Stimulated activated CD4-positive, alpha-beta T cell treated with anti-CD3 and anti-CD28 coated beads, TNF-alpha, amount 100 ng/mL, for 1 hour (primary cell): ENCODE measurements at places on chromosomes 5 and 9.

DNA sequence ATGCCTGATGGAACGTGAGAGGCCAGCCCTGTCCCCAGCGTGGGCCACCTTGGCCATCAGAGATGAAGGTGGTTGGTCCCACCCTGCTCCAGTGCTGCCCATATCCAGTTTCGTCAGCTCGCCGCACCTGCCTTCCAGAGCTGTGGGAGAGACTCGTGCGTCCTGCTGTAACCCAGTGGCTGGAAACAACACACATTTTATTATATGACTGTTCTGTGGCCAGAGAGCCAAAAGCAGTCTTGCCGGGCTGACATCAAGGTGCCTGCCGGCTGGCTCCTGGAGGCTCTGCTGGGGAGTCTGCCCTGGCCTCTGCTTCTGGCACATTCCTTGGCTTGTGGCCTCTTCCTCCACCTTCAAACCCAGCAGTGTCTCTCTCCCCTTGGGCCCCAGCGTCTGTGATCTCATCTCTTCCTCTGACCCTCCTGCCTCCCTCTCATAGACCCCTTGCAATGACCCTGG, 94.7 kb downstream of the RXRA start:
- DNase-seq: no peak

DNA sequence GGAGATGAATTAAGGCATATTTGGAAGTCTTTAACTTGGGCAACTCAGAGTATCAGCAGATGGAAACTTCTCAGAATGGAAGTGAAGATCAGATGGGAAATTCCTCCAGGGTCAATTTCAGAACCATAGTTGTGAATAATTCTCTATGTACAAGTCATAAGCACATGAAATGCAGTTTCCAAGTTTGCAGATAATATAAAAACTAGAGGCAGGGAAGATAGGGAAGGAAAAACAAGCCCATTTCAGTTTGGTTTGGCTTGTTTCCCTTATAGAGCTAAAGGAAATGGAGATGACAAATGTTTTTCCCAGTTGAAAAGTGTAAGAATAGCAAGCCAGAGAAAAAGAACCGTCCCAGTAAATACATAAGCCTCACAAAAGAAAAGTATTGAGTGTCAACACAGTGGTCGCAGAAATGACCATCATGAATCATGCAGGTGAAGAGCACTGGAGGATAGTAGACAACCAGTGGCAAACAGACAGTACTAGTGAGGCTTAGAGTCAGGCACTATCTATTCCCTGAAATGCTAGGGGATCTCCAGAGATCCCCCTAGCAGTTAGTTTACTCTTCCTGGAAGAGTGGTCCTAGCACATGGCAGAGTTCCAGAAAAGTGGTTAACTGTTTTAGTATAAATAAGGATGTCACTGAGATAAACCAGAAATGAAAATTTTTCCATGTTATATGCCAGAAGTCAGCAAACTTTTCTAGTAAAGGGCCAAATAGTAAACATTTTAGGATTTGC, 245.9 kb downstream of the SAXO1 start:
- DNase-seq: no peak

- no peak for DNase-seq
Observed at GRCh38 chr5:8726383-8727036, 819.4 kb downstream of the SEMA5A start.

- DNase-seq: no peak
Observed at GRCh38 chr5:122073864-122074263, 4.2 kb downstream of the LOX start.

- DNase-seq: no peak
Observed at GRCh38 chr5:82331557-82331956, 53.4 kb upstream of the RPS23 start.

- no peak for DNase-seq
Observed at GRCh38 chr9:126682113-126682810, 68.5 kb downstream of the LMX1B start.

DNA sequence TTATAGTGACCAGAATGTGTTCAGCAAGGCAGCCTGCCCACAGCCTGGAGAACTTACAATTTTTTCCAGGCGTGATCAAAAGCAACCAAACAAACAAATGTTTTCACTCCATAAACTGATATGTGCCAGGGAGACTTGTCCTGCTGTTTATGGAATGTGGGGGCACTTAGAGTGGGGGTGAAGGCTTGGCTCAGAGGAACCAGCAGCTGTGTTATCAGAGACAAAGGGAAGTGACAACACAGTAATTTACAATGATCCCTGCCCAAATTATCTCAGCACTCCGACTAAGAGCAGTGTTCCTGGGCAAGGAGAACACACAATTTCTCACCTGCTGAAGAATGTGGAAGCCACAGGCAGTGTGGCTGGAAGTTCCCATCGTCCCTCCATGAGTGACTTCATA, 429.1 kb upstream of the IRX4 start:
- no peak for DNase-seq

DNA sequence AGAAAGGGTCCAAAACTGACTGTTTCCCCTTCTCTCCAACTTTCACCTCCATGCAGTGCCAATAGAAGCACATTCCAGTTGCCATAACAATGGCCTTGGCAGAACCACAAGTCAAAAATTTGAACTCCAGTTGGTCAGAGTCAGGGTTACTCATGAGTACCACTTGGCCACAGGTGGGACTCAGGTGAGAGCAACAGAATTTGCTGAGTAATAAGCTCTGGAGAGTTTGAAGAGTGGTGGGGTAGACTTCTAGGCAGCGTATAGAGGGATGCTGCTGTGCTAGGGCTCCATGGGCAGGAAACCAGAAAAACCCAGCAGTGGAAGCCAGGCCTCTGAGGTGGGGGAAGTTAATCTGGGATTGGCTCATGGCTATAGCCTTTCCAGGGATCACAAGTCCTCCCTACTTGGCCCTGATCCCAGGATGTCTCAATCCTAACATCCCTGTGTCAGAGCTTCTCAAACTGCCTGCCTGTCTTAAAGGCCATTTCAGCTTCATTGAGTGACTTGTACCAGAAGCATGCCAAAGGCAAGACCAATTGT, 30.2 kb downstream of the SNX18 start:
- DNase-seq: no peak

DNA sequence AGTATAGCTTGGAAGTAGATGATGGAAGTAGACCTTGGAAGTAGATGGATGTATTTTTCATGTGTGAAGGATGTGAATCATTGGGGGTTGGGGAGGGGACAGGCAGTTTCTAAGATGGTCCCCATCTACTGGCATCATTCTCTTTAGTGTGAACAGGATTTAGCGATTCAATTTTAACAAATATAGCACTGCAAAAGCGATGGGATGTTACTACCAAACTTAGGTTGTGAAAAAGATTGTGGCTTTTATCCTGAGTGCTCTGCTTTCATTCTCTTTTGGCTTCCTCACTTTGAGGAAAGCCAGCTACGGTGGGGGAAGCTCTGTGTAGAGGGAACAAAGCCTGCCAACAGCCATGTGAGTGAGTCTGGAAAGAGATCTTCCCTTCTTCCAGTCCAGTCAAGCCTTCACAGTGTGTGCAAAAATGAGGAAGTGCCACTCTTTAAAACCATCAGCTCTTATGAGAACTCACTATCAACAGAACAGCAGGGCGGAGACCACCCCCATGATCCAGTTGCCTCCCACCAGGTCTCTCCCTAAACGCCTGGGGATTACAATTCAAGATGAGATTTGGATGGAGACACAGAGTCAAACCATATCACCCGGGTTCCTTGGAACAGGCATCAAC, 441.4 kb downstream of the SH3GL2 start:
- no peak for DNase-seq

DNA sequence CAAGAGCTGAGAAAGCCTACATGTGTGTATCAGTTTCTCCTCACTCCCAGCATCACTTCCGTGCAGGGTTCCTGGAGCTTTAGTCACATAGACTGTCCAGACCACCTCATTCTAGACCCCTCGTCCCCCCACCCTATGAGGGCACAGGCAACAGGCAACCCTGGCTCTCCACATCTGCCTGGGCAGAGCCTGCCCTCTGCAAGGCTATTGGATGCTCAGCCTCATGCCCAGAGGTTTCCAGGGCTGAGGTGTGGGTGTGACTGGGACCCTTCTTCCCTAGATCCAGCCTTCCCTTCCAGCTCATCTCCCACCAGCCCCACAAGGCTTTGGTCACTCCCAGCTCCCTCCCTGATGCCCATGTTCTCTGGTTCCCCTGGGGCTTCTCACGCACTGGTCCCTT, 161.4 kb downstream of the PAX5 start:
- DNase-seq: no peak

DNA sequence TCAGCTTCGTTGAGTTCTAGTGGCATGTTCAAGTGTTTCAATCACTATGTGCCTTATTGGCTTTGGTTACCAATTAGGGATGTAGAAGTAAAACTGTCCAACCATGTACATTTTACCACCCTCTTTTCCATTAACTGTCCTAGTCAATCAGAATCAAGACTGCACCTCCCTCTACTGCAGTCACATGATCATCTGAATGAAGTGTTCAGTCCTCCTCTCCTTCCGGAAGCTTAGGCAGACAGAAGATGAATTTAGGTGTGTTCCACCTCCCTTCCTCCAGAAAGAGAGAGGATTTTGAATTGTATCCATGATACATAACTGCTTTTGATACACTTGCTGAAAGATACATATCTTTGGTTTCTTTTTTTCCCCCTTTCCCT, 133.7 kb downstream of the ERCC6L2 start:
- no peak for DNase-seq

GRCh38 chr5:159021136-159021900, 78.4 kb downstream of the EBF1 start:
- DNase-seq: no peak

DNA sequence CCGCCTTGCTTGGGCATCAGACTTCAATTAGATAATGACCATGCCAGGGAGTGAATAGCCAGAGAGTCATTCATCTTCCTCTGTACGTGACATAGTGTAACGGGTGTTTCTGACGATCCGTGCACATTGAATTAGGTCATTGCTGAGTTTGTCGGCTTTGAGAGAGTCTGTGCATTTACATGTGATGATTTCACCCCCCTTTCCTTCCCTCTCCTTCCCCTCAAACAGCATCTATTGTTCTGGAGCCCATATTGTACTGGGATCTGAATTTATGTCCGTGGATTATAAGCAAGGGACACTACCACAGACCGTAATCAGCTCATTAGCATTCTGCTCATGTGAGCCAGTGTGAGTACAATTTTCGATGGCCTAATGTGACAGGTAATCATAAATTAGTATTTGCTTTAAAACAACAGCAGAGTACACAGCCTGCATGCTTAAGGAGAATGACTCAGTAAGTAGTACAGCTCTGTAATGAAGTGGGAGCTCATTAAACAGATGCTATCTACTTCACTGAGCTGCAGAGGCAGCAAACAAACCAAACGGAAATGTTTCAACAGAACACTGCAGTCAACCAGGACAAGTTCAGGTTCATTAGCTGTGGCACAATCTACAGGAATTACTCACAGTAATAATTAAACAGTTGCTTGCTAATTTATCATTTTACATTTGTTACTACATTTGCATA, 302.1 kb downstream of the CSNK1G3 start:
- DNase-seq: no peak

DNA sequence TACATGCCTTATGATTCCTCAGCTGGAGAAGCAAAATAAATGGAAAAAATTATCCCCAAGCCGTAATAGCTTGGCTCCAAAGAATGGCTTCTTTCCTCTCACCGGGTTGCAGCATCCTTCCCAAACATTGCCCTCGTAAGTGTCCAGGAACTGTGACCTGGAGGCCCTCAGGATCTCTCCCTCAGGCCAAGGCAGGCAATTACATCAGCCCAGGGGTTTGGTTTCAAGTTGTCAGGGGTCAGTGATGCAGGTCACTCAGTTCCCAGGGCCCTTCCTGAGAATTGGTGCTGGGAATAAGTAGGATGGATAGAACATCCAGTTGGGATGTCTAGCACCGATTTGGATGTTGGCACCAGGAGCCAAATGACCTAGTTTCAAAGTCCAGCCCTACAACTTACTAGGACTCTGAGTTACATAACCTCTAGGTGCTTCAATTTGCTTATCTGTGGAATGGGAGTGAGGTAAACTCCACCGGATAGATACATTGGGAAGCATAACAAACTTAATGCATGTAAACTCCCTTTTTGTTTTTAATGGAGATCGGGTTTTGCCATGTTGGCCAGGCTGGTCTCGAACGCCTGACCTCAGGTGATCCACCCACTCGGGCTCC, 133.5 kb upstream of the DAP start:
- DNase-seq: no peak

DNA sequence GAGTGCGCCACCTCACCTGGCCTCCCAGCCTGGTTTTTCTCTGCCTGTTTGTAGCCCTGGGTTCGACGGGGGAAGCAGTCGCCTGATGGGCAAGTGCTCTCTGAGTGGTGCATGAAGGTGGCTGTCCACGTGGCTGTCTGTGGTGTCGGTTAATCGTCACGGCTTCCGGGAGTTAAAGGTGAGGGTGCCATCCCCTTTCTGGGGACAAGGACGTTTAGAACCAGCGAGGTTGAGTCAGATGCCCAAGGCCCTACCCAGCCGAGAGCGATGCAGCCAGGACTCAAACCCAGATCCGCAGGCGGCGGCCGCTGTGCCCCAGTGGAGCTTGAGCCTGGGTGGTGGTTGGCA, 47.7 kb downstream of the RXRA start:
- no peak for DNase-seq

DNA sequence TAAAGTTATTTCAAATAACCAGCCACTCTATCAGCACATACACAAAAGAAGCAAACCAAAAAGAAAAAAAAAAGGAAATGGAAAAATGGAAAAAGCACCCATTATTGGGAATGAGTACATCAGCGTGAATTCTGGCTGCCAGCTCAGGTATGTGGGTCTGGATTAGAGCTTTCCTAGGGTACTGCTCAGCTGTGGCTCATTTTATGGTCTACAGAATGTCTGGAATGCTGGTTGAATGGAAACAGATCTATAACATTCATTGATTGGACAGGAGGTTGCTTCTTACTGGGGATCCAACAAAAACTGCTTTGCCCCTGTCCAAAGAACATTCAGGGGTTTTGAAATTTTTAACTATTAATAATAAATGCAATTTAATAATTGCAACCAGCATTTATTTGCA, 3.9 kb upstream of the CAST start:
- DNase-seq: no peak

- DNase-seq: no peak
Observed at GRCh38 chr5:95883185-95884016, 60.9 kb upstream of the GLRX start.

DNA sequence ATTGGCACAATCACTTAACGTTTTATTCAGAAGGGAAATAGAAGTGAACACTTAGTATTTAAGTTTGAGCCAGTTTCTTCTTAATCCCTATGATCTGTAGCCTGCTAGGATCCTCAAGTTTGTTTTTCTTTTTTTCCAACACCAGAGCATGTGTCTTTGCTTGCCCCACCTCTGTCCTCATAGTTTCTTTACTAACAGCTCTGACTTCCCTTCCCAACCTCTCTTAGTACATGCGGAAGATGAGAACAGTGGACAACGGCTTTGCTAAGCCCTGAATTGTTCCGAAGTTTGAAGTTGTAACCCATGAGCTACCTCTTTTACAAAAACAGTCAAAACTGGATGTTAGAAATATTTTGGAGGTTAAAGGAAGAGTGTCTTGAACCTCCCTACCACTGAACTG, 61.7 kb upstream of the TAF11L2 start:
- no peak for DNase-seq

DNA sequence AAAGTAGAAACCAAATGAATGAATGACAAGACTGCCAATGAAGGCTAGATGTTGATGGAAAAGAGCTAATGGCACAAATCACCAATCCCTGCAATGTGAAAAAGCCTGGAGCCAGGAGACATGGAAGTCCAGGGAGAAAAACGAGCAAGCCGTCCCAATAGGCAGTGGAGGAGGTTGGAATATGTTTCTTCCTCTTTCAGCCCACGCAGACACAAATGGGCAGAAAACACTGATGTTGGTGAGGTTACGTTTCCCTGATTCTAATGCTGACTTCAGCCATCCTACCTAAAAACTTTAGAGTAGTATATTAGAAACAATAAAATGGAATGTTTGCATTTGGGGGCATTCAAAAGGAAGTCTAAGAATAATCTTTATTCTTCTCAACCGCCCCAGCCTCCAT, 23.9 kb upstream of the KIF2A start:
- no peak for DNase-seq

GRCh38 chr9:85064811-85065371, 395.4 kb downstream of the NTRK2 start:
- DNase-seq: no peak
